ENCODE measurements at places on chromosomes 4 and X. TPM values are rescaled to one million over a fixed set of nuclear protein-coding genes. Genes with fewer than 3 reads are reported as not detected.
A peak's percentile ranks its signal among the peaks of the same experiment; 100 is the strongest.

Gene NUP62CL
- 10.6 TPM for total RNA-seq

GRCh38 chr4:143514169-143514495 lies 630 bp downstream of the SMARCA5 start:
- DNase-seq: no peak

GRCh38 chr4:26130173-26130572 lies 190.6 kb upstream of the RBPJ start:
- no peak for DNase-seq

- DNase-seq: no peak
Observed at GRCh38 chrX:17170973-17171372, 204.0 kb upstream of the NHS start.

DNA sequence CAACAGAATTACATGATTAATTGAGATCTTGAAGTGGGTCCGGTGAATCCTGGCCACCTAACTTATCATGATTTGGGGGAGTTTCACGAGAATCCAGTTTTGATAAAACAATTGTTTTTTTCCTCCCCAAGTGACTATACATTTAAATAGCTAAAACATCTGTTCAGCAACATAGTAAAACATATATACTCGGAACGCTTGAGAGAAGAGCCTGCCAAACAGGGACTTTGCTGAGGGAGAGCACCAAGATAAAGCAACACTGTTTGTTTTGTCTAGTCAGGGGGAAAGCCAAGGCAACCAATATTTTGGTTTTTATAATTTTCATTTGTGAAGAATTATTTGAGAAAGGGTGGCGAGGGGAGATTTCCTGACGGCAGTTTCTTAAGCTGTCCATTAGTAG lies 381 bp downstream of the PHEX start:
- no peak for DNase-seq

Gene TBC1D9
- 10.4 TPM for total RNA-seq

DNA sequence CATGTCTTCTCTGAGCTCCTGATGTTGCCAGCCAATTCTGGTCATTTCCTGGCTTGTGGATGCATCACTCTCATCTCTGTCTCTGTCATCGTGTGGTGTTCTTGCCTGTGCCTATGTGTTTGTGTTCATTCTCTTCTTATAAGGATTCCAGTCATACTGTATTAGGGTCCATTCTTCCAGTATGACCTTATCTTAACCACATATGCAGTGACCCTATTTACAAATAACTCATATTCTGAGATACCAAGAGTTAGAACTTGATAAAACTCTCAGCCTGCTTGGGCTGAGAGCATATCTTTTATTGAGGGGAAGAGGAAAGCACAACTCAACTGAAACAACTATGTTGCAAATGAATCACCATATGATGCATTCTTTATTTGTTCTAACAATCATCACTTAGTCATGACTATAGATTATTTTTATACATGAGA lies 189.0 kb upstream of the ANXA10 start:
- no peak for DNase-seq

Gene FAM47A
- not detected for total RNA-seq

GRCh38 chr4:74056858-74057562 lies 18.5 kb upstream of the CXCL3 start:
- no peak for DNase-seq

Gene JAKMIP1
- 4.0 TPM for total RNA-seq

DNA sequence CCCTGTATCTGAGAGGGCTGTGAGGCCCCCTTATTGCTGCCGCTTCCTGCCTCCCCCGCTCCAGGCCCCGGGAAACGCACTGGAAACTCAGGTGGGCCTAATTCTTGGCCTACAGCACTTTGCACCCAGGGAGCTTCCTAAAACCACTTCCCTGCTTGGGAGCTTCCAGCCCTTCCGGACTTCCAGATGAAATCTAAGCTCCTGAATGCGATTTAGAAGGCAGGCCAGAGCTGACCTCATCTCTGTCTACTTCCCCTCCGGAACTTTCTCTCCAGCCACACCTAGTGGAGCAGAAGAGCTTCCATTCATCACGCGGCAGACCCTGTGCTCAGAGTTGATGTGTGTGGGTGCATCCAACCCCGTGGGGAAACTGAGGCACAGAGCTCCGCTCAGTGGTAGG lies 84.2 kb downstream of the SORCS2 start:
- DNase-seq: no peak

GRCh38 chrX:134626434-134626833 lies 31.8 kb downstream of the PLAC1 start:
- no peak for DNase-seq

GRCh38 chrX:66046612-66047235 lies 6.8 kb upstream of the VSIG4 start:
- DNase-seq: peak; percentile 74

- no peak for DNase-seq
Observed at GRCh38 chr4:84495794-84496261, 3.3 kb downstream of the NKX6-1 start.

- DNase-seq: no peak
Observed at GRCh38 chrX:118207831-118208453, 91.3 kb upstream of the KLHL13 start.

GRCh38 chr4:182478475-182478874 lies 235.3 kb downstream of the TENM3 start:
- DNase-seq: peak; percentile 65

Gene CTAG2
- total RNA-seq: not detected

All from OCI-LY7 (cell line).